ENCODE measurements at places on chromosomes 1 and 21.

DNA sequence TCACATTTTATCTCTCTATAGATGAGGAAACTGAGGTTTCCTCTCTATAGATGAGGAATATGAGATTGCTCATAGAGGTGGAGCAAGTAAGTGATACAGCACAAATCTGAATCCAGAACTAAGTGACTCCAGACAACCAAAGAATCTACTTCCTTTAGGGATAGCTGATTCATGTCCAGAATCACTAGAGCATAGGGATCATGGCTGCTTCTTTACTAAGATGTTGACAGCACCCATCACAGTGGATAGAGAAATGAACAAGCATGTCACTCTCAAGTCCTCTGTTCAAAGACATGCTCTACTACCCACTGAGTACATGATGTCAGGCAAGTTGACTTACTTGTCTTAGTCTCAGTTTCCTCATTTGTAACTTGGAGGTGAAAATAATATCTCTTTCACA, 116.1 kb upstream of the SPATA6 start:
- no peak for DNase-seq

GRCh38 chr21:36369064-36369685, 16.0 kb upstream of the CHAF1B start:
- no peak for DNase-seq

GRCh38 chr1:118254001-118254400, 69.0 kb upstream of the SPAG17 start:
- no peak for DNase-seq

GRCh38 chr1:236393681-236394481, at the start of gene EDARADD:
Gene EDARADD (plus strand): TSS chr1:236394286. CDS start chr1:236394445, 159 bp downstream.
- DNase-seq, result no peak

DNA sequence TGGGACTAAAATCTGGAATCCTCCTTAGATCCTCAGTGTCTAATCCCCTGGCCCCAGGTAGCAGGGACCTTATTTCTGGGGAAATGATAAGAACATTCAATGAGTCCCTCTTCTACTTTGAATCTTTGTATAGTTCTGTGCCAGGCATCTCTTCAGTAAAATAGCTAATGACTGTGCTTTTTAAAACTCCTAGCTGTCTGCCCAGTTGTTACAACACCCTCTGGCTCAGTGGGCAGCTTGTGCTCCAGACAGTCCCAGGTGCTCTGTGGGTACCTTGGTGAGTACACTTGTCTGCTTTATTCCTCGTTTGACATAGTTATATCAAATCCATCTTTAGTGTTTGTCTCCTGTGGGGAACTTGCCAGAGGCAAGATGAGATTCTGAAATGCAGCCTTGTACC, 18.0 kb downstream of the TGFB2 start:
- DNase-seq, result no peak

DNA sequence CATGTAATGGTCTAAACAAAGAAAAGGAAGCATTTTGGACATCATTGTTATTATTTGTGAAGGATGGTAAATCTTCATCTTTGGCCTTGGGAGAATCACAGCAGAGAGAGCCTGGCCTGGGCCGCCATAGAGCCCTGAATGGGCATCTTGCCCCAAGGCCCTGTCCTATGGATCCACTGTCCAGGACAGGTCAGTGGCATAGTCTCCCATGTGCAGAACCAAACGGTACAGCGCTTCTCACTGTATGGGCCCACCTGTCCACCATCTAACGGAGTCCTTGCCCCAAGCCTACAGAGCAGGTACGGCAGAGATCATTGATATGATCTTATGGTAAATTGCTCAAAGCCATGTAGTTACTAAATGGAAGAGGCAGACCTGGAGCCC, 185.7 kb downstream of the FOXD2 start:
- no peak for DNase-seq

- DNase-seq, result no peak
Observed at GRCh38 chr1:56229186-56229585, 350.2 kb downstream of the PLPP3 start.

GRCh38 chr1:1839311-1839965, 51.4 kb downstream of the GNB1 start:
- DNase-seq, result no peak

GRCh38 chr1:53163291-53163768, 20.9 kb upstream of the SLC1A7 start:
- no peak for DNase-seq

- DNase-seq, result no peak
Observed at GRCh38 chr1:15579683-15580047, 5.2 kb downstream of the AGMAT start.

- no peak for DNase-seq
Observed at GRCh38 chr1:41876576-41877445, 41.9 kb downstream of the HIVEP3 start.
